ENCODE measurements at places on chromosomes 1 and 21. TPM values are rescaled to one million over a fixed set of nuclear protein-coding genes. Genes with fewer than 3 reads are reported as not detected.
A peak's percentile ranks its signal among the peaks of the same experiment; 100 is the strongest.

Gene ELAPOR1
- total RNA-seq: 0.10 TPM

Gene TDRD5
- total RNA-seq: 0.28 TPM

DNA sequence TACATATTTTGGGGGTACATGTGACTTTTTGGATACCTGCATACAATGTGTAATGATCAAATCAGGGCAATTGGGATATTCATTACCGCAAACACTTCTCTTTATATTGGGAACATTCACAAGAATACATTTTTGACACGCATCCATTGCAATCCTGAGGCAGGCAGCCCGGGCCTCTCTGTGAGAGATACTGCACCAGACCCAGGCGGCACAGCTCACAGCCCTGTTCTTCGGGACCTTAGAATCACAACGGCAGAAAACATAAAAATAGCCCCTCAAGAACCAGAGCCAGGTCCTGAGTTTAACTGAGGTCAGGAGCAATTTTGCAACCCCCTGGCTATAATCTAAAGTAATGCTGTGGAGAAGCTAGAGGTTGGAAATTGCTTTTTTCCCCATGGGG is 90.8 kb upstream of the PGBD5 start:
- no peak for DNase-seq

DNA sequence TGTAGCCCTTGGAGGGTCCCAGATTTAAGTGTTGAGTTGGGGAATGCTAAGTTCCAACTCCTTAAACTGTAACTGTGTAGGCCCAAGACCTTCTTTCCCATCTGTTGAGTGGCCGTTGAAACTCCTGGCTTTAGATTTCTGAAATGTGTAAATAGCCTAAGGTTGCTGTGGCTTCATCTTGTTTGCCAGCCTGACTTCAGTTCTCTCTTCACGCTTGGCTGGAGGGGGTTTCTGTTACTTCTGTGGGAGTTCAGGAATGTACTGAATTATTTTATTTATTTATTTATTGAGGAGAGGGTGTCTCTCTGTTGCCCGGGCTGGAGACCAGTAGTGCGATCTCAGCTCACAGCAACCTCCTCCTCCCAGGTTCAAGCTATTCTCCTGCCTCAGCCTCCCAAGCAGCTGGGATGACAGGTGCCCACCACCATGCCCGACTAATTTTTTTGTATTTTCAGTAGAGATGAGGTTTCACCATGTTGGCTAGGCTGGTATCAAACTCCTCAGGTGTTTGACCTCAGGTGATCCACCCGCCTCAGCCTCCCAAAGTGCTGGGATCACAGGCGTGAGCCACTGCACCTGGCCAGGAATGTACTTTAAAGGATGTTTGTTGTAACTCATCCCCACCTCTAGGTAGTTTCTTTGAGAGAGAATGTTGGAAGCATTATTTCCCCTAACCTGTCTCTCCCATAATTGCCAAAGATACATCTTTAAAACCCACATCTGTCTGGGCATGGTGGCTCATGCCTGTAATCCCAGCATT is 5.9 kb downstream of the TTC39A start:
- DNase-seq: no peak

GRCh38 chr1:6738987-6739676 is 37.5 kb upstream of the DNAJC11 start:
- DNase-seq: no peak

GRCh38 chr1:42192106-42192505 is 27.6 kb upstream of the GUCA2A start:
- no peak for DNase-seq

DNA sequence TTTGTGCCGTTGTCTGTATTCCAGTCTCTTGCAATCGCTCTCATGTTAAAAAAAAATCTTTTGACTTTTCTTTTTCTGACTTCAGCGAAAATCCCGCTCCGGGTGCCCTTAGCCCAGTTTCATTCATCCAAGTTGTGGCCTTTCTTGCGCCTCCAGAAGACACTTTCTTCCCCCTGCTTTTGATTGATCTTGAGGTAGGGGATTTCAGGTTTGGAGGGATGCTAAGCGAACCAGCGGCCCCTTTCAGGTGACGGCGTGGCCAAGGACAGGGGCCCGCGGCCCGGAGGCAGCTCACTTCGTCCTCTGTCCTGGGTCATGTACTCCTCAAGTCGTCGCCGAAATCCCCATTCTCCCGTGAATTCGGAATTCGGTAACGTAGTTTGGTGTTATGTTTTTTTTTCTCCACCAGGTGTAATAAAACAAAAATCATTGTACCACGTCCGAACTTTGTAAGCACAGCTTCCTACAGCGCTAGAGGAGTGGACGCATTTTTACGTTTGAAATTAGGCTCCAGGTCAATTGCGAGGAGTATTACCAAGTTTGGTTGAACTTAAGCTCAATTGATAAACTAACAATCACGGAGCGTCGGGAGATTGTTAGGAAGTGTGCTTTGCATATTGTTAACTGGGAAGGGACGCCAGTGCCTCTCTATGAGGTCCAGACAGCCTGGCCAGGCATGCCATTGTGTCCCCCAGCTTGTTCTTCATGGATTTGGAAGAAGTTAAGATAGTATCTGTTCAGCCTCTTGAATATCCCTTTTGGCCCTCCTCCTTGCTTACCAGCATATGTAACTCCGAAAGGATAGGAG is 1.1 kb downstream of the MRPS6 start:
- DNase-seq: peak; percentile 47

- DNase-seq: no peak
Observed at GRCh38 chr21:34795175-34795547, 126.4 kb downstream of the CLIC6 start.
